ENCODE measurements at places on chromosomes 11 and 22.
A peak's percentile ranks its signal among the peaks of the same experiment; 100 is the strongest.

DNA sequence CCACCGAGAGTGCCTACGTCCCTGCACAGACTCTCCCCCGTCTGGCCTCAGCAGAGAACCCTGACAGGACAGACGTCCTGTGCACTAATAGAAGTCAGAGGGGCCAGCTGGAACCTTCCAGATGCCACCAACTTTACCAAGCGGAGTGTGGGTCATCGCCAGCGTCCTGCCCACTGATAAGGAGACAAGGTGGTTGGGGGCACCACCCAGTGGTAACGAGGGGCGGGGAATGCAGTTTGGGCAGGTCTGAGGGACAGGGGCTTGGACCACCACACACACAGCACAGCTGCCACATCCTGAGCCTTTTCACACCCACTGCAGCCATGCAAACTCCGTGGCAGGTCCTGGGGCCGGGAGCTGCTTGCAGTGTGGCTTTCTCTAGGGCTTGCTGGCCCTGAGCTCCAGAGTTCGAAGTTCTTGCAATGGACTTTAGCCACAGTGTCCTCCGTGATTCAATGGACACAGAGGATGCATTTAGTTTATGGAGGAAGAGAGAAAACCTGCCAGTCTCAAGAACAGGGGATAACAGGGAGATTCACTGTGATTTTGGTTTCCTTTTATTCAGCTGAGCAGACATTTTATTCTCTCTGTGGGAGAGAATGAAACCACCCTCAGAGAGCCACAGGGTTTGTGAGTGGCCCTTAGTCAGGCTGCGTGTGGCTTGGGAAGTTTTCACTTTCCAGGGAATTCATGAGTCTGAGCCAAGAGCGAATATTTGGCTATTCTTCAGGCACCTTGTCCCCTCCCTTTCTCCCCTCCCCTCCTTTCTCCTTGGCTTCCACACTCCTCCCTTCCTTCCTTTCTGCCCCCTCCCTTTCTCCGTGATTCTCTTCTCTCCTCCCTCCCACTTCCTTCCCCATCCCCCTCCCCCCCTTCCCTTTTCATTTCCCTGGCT is 13.1 kb downstream of the MRGPRG start:
- no peak for DNase-seq

DNA sequence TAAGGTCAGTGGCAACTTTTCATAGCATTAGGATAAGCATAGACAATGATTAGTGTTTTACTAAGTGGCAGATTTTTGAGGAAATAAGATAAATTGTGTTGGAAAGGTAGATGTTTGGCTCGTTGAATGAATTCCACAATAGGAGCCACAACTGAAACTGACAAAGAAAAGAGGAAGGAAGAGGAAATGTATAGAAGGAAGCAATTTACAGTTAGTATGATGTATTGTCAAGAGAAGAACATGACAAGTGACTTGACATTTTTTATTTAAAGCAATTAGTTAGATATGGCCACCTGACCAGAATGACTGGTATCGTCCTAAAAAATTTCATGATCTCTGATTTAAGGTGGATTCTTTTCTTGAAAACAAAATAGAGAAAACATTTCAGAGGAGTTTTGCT is 3.1 kb upstream of the RAG2 start:
- DNase-seq: no peak

DNA sequence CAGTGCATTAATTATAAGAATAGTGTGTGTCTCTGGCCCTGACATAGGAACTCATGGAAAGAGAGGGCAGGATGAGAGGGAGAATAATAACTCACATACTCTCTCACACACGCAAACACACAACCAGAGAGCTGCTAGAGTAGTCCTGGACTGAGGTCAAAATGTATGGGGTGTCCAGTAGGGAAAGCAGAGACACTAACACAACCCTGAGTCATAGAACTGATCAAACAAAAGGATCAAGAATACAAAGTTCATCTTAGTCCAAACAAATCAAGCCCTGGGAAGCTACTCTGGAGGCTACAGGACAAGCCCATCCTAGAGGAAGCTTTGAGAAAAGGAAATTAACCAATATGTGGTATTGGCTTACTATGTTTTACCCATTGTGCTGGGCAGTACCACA is 178.5 kb upstream of the GUCY1A2 start:
- no peak for DNase-seq

DNA sequence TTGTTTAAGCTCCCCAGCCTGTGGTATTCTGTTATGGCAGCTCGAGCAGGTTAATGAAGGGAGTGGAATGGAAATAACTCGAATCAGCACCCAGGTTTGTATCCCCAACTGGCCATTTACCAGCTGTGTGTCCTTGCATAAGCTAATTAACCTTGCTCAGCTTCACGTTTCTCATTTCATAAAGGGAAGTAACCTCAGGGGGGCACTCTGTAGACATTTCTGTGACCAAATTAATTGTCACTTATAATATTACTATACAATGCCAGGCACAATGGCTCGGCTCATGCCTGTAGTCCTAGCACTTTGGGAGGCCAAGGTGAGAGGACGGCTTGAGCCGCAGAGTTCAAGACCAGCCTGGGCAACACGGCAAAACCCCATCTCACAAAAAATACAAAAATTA is 13.8 kb downstream of the ADA2 start:
- no peak for DNase-seq

DNA sequence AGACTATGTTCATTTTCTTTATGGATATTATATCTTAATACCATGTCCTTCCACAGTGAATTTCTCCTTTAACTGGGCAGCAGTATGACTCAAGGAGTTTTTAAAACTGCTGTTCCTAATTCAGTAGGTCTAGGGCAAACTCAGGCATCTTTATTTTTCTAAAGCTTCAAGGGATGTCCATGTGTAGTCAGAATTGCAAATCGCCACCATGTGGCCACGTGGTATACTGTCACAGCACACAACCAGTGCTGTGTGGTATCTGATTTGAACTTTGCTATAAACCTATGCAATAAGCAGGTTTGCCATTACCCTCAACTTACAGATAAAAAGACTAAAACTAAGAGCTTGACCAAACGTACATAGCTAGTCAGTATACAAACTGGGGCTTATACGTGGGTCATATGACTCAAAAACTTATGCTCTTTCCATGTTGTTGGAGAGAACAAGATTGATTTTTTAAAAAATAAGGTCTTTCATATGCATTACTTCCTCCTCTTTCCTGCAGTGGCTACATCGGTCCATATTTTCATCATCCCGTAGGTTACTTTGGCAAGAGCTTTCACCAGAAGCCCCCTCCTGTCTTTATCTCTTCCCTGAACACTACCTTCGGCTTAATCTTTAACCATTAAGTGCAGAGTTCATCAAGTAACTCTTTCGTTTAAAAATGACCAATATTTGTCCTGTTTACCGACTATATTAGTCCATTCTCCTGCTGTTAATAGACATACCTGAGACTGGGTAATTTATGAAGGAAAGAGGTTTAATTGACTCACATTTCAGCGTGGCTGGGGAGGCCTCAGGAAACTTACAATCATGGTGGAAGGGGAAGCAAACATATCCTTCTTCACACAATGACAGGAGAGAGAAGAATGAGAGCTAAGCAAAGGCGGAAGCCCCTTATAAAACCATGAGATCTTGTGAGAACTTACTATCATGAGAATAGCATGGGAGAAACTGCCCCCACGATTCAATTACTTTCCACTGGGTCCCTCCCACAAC is 8.0 kb upstream of the HTATIP2 start:
- DNase-seq: peak; percentile 23

GRCh38 chr11:74683279-74683871 is 47.9 kb downstream of the CHRDL2 start:
- DNase-seq: no peak

GRCh38 chr11:3712274-3712673 is 41.1 kb upstream of the CHRNA10 start:
- no peak for DNase-seq

GRCh38 chr22:30080805-30081204 is 541 bp downstream of the HORMAD2 start:
- DNase-seq: no peak

GRCh38 chr11:5695580-5695979 is 6.0 kb downstream of the TRIM22 start:
- DNase-seq: no peak

- DNase-seq: no peak
These were observed 218.0 kb downstream of the ST3GAL4 start for GRCh38 chr11:126573325-126573978.

DNA sequence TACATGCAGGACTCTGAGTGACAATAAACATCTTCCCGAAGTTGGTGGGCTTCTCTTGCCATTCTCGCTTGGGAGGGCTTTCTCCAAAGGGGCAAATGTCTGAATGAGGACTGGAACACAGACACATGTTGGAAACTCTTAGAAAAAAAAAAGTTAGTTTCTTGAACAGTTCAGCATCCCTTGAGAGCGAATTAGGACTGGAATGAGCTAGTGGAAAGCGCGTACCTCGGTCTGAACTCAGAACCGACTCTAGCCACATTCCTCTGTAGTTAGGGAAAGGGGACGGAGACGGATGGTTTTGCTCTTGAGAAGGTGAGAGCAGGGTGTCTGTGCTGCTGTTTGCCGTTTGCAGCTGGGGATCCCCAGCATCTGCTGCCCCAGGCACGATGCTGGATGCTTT is 517.3 kb downstream of the TBC1D22A start:
- no peak for DNase-seq

DNA sequence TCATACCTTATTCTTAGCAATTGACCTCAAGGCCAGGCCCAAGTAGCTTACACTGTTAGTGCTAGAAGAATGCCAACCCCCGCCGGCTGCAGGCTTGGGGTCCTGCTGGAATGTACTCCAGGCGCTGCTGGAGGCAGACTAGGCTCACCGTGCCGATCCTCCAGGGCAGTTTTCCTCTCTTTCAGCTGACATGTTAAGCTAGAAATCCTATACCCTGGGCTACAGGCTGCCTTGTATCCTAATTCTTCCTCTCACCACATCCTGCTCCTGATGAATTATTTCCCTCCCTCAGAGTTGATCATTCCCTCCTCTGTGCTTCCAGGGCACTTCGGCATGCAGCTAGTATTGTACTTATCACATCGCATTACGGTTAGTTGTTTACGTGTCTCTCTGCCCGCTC is 3.4 kb downstream of the SPTBN2 start:
- DNase-seq: no peak

- DNase-seq: peak; percentile 94
These were observed at the start of gene PAFAH1B2 for GRCh38 chr11:117143871-117144476. Gene PAFAH1B2, plus strand, starts transcription at chr11:117144287. Its CDS starts 8,161 bp downstream, at chr11:117152448.

GRCh38 chr11:88357323-88358039 is 19.9 kb upstream of the CTSC start:
- DNase-seq: no peak

- no peak for DNase-seq
These were observed 135.6 kb downstream of the SBF2 start for GRCh38 chr11:10158461-10158860.

DNA sequence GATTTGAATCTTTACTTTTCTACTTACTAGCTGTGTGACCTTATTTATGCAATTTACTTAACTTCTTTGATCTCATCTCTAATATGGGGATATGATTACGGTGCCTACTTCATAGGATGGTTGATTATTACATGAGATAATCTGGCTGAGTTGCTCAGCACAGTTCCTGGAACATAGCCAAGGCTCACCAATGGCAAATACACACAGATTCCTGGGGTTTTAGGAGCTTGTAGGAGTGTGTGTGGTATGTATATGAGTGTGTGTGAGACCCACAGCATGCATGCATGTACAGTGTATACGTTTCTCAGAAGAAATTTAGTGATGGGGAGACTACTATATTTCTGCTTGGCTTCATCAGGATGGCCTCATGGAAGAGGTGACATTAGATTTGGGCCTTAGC is 256.9 kb downstream of the KIRREL3 start:
- no peak for DNase-seq

- no peak for DNase-seq
These were observed 7.0 kb downstream of the WNT7B start for GRCh38 chr22:45969801-45970470.

DNA sequence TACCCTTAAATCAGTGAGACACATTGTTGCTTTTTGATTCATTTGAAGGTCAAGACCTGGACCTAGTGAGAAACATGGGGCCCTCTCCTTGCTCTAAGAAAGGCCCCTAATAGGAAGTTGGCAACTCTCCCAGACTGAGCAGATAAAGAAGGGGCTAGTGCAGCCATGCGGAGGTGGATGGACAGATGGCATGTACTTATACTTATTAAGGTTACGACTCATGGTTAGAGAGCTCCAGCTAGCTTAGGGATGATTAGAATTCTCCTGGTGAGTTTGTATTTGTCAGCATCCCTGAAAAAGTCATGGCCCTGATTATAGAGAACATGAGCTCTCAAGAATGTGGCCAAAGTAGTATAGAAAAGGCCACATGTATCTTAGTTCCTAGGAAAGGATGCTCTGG is 112.1 kb upstream of the BDNF start:
- no peak for DNase-seq

GRCh38 chr11:126182787-126183445 is 28.5 kb downstream of the RPUSD4 start:
- no peak for DNase-seq

GRCh38 chr22:27456696-27457503 is 344.7 kb downstream of the MN1 start:
- DNase-seq: no peak

GRCh38 chr11:109155291-109155690 is 266.7 kb upstream of the C11orf87 start:
- DNase-seq: no peak

- no peak for DNase-seq
These were observed 142.6 kb upstream of the BLID start for GRCh38 chr11:122258446-122259194.

GRCh38 chr22:48574776-48575617 is 1252.7 kb downstream of the BRD1 start:
- DNase-seq: no peak

- DNase-seq: no peak
These were observed 25.2 kb downstream of the OR51E2 start for GRCh38 chr11:4672470-4672869.

Measured in stimulated activated CD4-positive, alpha-beta T cell treated with anti-CD3 and anti-CD28 coated beads, Interleukin-4, amount 100 ng/mL, for 4 hours (primary cell).